ENCODE measurements at places on chromosomes 4 and X.

GRCh38 chrX:8319359-8319758, 145.3 kb upstream of the VCX3B start:
- no peak for DNase-seq

- no peak for DNase-seq
These were observed 27.4 kb upstream of the SOD3 start for GRCh38 chr4:24768006-24768405.

- DNase-seq: no peak
These were observed 74.7 kb upstream of the GATB start for GRCh38 chr4:151835467-151835866.

DNA sequence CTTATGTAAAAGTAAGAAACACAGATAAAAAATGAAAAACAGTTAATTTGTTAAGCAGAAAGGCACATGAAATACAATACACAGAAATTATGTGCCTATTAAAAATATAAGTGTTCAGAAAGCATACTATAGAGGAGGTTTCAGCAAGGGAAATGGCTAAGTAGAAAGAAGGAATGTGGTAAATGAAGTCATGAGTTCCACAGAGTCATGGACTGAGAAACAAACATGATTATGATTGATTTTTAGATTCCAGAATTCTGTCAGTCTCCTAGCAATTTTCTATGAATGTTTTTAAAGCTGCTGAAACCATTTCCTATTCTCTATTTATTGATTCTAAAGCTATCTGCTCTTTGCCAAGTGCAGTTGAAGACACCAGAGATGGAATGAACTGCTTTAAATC, 1398.4 kb downstream of the ARAP2 start:
- no peak for DNase-seq

DNA sequence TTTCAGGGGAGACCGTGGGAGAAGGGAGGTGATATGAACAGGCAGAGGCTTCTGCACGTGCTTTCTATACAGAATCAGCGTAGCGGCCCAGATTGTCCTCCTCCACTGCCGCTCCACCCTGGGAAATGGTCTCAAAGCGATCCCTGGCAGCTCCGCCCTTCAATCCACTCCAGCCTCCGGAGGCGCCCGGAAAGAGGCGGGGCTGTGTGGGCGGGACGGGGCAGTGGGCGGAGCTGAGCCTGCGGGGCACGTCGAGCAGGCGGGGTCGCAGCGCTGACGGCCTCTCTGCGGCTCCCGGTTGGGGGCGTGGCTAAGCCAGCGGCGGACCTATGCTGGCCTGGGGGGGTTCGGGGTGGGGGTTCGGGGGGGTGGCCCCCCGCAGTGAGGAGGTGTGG, 210 bp upstream of the SMIM10L2A start:
- DNase-seq: peak; percentile 84

- DNase-seq: no peak
These were observed 201.4 kb downstream of the ARHGAP10 start for GRCh38 chr4:147933316-147933715.

GRCh38 chr4:138096384-138097062, 145.6 kb downstream of the SLC7A11 start:
- no peak for DNase-seq

DNA sequence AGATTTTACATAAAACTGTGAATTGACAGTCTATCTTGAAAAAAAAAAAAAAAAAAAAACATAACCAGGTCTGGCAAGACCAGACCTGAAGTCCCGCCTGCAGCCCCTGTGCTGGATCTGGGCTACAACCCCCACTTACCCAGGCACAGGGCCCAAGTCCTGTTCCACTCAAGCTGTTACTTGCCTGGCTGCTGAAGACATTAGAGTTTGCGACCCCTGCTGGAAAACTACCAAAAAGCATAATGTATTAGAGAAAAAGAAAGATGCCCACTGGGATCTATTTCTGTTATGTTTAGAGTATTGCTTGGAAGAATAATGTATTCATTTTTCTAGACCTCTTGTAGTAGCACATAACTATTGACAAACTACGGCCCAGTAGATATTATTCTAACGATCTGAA, 4.7 kb downstream of the HS3ST1 start:
- DNase-seq: peak; percentile 16

Data from activated CD4-positive, alpha-beta T cell treated with anti-CD3 and anti-CD28 coated beads for 4 hours (primary cell).